ENCODE measurements at places on chromosomes 7 and 10.
A peak's percentile ranks its signal among the peaks of the same experiment; 100 is the strongest.

DNA sequence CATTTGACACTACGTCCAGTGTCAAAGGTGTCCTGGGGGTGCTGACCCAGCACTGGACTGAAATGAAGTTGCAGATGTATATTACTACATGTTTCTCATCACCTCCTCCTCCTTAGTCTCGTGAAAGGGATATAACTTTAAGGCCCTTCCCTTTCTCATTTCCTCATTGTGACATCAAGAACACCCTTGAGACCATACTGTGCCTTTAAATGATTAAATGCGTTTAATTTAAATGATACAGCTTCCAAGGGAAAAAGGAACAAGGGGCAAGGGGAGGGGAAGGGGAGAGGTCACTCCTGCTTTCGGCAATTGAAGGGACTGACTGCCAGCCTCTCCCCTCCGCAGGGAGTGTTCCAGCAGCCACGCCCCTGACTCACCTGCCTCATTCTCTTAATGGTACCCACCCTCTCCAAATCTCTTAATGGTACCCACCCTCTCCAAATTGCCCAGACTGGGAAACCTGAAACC, 80.5 kb upstream of the KMT2E start:
- no peak for DNase-seq

- no peak for DNase-seq
Measured at GRCh38 chr10:128570319-128570995, 444.2 kb upstream of the MKI67 start.

DNA sequence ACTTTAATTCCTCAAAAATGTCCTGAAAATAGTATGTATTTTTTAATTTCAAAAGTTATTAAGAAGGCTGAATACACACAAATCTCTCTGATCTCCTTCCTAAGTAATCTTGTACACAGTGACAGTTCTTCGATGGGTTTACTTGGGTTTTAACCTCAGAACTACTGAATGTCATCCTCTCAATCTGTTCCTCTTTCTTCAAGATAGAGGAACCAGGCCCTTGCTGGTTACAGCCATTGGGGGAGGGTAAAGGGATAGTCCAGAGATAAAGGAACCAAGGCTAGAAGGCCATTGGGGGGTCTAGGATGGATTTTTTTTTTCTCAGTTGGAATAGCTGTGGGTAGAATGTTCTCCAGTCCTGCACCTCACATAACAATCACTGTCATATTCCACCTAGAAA, 224.9 kb downstream of the SKIDA1 start:
- DNase-seq, result no peak

DNA sequence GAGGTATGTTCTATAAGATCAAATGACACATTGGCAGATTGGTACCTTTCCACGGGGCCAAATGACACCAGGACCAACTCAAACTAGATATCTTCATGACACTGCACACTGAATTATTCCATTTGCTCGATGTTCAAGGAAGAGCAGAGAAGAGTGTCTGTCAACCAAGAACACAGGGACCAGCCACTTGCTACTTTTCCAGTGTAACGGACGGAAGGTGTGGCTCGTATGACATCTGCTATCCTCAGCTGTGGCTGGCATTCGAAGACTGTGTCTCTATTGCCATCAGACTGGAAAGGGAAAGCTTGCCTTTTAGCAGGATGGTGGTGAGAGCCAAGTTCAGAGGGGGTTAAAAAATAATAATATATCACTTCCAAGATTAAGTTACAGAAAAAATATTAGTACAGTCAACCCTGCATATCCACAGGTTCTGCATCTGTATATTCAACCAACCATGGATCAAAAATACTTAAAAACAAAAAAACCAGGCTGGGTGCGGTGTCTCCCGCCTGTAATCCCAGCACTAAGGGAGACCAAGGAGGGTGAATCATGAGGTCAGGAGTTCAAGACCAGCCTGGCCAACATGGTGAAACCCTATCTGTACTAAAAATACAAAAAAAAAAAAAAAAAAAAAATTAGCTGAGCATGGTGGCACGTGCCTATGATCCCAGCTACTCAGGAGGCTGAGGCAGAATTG, 237.1 kb downstream of the PRPF18 start:
- no peak for DNase-seq

DNA sequence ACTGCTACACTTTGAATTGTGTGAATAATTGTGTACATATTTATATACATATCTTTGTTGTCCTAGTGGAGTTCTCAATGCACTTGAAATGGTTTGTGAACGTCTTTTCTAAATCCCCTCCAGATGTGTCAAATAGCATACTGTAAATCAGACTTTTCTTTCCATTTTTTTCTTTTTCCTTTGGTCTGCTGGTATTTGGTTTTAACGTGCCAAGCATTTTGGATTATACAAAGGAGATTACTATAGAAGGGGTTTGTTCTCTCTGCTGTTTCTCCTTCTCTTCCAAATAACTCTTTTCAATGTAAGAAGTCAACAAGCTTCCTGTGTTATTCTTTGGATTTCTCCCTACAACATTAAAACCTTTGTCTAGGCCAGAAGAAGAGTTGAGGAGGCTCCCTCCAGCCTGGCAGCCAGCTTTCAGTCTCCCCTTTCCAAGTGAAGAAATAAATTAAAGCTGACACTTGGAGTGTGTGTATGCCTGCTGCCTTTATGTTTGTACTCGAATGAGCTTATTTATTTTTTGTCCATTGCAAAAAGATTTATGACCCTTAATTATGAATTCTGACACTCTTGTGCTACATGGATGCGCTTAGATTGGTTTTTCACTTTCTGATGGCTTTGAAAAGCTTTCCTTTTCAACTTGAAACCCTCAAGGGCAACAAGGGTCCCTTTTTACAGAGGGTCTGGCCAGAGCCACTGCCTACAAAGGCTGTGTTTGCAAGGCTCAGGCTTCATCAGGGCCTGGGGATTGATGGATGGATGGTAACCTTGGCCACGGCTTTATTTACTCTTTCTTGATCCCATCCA, 107.8 kb downstream of the RAB18 start:
- DNase-seq, result no peak

DNA sequence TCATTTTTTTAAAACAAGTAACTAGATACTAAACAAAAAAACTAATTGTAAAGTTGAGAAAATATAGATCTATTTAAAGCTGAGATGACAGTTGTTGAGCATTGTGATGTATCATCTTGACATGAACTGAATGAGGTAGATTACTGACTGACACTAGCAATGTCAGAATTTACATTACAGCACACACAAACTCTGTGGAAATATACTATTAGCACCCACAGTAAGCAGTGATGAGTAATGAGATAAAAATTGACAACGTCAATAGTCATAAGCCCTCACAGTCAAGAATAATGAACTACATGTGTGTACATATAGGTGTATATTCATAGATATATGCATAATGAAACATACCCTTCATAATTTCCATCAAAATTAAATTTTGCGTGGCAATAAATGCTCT, 368.4 kb downstream of the TFEC start:
- no peak for DNase-seq

GRCh38 chr10:112375721-112376395, 1.9 kb downstream of the ACSL5 start:
- DNase-seq, result peak; percentile 49

- DNase-seq, result no peak
Measured at GRCh38 chr7:21918216-21918615, 27.5 kb downstream of the CDCA7L start.

GRCh38 chr7:121510858-121511482, 114.9 kb upstream of the FAM3C start:
- no peak for DNase-seq

DNA sequence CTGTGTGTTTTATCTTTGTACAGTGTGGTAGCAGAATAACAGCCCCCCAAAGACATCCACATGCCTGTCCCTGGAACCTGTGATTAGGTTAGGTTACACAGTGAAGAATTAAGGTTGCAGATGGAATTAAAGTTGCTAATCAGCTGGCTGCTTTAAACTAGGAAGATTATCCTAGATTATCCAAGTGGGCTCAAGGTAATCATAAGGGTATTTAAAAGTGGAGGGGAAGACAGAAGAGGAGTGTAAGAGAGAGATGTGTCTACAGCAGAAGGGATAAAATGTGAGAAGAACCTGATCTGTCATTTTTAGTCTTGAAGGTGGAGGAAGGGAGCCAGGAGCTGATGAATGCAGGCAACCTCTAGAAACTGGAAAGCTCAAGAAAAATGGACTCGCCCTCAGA, 117.6 kb downstream of the ARHGAP22 start:
- no peak for DNase-seq

DNA sequence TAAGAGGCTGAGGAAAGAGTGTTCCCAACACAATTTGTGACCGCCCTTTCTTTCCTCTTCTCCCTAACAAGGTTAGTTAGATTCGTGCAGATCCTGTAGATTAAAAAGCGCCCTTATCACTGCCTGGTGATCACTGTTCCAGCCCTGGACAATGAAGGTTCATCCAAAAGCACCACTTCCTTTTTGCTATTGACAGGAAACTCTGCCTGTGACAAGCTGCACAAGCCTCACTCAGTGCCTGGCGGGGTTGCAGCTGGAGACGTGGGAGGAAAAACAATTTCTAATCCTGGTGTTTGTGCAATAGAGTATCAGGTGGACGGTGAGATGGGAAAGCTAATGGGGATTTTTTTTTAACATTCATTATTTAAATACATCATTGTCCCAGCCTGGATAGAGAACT, 105.9 kb upstream of the CAV2 start:
- DNase-seq, result no peak

DNA sequence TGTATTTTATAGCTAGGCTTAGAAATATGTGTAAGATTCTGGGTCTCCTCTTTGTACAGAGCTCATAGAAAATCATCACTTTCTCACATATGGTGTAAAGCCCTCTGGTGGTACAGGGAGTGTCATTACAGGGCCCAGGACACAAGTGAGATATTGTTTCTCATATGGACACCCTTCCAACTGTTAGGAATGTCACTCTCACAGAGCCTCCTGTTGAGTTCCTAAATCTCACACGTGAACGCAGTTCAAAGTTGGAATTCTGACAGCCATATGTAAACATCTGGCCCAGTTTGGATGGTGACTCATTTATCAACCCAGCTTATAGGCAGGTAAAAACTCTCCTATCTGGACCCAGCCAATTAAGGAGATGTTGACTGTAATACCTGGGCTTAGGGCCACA, 35.4 kb upstream of the ZNF107 start:
- no peak for DNase-seq

- no peak for DNase-seq
Measured at GRCh38 chr10:33460505-33461294, 126.2 kb upstream of the NRP1 start.

DNA sequence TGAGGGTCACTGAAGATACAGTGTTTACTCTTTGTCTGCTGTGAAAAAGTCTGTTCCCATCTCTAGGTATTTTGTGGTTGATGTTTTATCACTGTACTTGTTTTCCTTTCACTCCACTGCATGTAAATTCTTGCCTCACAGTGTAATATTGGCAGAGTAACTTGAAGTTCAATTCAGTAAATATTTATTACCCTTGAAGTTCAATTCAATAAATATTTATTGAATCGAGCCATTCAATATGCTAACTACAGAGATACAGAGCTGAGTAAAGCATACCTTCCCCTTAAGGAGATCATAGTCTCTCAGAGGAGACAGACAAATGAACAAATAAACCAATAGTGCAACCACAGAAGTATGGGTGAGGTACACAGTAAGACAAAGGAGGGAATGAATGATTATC, 9.2 kb downstream of the NUDT13 start:
- no peak for DNase-seq

- no peak for DNase-seq
Measured at GRCh38 chr7:44563171-44563679, 10.5 kb downstream of the DDX56 start.

- DNase-seq, result no peak
Measured at GRCh38 chr7:412313-412710, 107.3 kb downstream of the PDGFA start.

DNA sequence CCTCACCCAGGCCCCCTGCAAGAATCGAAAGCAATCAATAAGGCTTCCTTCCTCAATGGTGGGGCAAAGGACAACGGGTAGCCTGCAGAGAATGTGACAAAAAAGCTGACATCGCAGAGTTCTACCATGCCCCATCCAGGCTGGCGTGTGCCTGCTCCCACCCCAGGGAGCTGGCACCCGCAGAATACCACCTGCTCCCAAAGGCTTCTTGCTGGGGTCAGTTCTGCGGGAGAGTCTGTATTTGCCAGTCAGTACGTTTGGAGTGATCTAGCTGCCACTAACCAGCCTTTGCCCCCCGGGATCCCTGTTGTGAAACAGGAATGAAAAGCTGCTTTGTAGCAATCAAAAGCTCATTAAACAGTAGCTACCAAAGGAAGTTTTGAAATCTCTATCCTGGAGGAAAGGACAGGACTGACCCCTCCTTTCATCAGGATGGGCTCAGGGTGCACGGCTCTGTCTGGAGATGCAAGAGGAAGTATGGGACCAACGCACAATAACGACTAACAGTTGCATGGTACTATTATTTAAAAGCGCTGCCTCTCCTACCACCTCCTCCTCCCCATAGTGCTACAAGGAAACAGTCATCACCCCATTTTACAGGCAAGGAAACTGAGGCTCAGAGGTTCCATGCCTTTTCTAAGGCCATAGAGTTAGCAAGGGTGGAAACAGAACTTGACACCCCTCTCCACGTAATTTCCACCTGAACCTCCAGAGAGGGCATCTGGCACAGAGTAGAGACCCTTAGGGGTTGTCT, 67.0 kb downstream of the FGFR2 start:
- DNase-seq, result no peak

DNA sequence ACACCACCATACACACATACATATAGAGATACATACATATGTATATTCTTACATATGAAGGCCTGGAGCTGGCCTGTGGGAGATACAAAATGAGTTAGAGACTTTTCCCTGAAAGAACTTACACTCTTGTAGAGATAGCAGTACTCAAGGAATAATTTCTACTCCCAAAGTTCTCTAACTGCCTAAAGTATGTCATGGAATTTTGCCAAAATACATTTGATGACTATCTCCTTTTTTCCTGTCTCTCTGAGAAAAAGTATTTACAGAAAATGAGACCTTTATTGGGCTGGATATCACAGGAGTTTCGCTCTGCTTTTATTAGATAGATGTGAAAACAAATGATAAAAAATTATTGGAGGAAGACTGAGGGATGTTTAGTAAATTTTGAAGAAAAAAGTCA, 220.1 kb downstream of the POU6F2 start:
- DNase-seq, result no peak

DNA sequence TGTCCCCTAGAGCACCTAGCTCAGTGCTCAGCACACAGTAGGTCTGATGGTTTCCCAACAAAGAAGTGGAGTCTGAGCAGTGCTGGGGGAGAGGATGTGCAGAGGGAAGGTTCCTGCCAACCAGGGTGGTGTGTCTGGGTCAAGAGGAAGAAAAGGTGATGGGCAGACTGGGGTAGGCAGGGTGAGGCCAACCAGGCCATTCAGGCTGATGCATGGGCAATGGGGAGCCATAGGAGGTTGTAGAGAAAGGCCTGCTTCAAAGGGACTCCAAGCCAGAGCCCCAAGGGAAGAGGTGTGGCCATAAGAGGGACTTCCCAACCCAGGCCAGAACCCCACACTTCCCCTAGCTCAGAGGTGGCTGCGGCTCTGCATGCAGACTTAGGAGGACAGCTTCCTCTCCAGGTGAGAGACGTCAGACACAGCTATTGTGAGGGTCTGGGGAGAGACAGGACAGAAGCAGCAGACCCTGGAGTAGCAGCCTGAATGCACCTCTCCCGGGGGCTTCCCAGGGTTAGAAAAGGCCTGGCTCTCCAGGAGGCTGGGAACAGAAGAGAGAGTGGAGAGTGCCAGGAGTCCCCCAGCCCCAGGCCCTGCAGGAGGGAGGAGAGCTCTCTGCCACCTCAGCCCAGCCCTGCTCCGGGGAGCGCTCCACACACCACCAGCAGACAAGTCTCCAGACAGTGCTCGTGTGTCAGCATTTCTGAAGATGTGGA, 87.4 kb upstream of the ZMIZ1 start:
- peak; percentile 21 for DNase-seq

GRCh38 chr7:111942450-111943081, 263.6 kb downstream of the DOCK4 start:
- no peak for DNase-seq

GRCh38 chr7:100991631-100992030, 22.3 kb downstream of the MUC12 start:
- no peak for DNase-seq
